GF-D8 (cell line): ENCODE measurements at places on chromosomes 13 and 19.

- no peak for DNase-seq
These were observed 13.9 kb downstream of the C3 start for GRCh38 chr19:6706633-6706958.

DNA sequence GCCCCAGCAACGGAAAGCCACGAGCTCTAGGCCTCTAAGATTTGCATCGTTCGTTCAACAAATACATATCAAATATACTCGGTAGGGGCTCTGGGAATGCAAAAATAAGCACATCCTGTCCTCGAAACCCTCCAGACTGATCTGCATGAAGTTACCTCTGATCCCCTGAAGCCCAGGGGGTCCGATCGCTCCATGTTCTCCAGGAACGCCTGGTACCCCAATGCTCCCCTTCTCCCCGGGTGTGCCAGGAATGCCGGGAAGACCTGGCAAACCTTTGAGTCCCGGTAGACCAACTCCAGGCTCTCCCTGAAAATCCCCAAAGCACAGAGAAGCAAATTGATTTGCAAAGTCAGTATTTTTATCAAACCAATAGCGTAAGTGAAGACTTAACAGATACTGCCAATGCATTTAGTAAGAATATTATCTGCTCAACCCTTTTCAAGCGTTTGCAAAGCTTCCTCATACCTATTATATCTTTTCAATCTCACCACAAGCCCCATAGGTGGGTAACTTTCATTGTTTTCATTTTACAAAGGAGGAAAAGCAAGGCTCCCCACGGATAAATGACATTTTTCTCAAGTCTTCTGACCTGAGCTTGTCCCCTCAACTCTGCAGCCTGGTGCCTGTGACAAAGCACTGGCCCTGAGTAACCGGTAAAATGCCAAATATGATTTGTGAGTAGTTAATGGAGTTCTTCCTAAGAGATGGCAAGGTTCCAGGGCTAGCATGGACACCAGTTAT, 127.7 kb downstream of the COL4A1 start:
- no peak for DNase-seq

DNA sequence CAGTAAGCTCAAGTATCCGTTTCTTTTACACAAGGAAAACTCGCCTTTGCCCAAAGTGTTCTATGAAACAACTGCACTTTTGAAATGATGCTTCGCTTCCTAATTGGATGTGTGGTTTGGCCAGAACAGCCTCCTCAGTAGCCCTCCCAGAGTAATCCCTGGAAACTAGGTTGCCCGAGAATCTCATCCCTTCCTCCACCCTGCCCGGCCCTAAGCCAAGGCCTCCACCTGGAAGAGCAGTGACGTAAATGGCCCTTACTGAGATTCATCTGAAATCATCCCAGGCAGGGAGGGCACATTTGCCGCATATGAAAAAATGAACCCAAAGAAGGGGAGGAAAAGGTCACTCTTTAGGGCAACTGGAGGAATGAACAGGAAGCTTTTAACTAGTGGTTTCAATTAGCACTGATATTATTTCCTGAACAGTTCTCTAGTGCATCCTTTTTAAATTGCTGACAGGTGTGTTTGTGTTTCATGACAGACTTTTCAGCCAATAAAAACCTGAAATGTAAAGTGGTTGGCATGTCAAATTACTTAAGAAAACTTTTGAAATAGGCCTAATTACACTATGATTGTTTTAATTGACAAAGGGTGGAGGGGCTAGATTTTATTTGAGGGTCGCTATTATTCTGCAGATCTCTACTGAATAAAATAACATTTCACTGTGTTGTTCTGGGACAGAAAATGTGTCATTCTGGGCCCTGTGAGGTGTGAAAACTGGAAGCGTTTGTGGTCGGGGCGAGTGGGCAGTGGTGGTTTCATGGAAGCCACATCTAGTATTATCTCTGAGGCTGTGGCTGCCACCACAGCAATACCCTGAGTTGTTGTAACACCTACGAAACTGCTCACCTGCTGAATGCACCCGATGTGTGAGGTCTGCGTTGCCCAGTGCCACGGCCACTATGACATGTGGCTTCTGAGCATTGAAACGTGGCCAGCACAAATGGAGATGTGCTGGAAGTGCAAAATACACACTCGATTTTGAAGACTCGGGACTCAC, 112.1 kb downstream of the ZIC5 start:
- no peak for DNase-seq

DNA sequence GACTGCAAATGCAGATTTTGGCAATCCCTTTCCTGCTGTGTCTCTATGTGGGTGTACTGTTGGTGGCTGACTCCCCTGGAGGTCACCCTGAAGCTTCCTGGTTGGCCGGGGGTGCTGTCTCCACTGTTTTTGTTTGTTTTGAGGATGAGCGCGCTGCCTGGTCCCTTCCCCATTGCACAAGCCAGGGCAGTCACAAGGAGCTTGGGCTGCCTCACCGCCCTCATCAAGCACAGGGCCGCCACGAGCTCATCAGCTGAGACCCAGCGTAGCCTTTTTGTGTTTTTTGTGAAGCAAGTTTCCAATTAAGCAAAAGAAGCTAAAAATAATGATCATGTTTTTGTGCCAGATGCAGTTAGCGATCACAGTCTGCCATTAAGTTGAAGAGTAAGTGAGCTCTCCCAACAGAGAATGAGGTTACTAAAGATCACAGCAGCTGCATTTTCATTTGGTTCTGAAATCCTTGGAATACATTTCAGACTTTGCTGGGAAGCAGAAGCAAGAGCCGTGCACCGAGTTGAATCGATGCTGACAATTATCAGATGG, 57.8 kb downstream of the GGACT start:
- no peak for DNase-seq

DNA sequence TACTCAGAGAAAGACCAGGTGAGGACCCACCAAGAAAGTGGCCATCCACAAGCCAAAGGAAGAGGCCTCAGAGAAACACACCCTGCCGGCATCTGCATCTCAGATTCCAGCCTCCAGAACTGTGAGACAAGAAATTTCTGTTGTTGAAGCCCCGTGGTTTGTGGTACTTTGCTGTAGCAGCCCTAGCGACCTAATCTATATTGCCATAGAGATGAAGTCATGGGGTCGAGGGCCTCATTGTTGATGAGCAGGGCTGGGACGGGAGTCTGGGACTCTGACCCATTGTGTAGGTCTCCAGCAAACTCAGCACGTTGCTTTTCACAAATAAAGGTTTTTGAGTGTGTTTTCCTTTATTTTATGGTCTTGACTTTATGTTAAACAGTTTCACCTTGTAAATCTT, 174.9 kb downstream of the TNFSF13B start:
- DNase-seq: no peak

- no peak for DNase-seq
These were observed 19.1 kb upstream of the CXCL17 start for GRCh38 chr19:42461700-42462324.

GRCh38 chr13:30863231-30863630, 42.8 kb upstream of the MEDAG start:
- no peak for DNase-seq

DNA sequence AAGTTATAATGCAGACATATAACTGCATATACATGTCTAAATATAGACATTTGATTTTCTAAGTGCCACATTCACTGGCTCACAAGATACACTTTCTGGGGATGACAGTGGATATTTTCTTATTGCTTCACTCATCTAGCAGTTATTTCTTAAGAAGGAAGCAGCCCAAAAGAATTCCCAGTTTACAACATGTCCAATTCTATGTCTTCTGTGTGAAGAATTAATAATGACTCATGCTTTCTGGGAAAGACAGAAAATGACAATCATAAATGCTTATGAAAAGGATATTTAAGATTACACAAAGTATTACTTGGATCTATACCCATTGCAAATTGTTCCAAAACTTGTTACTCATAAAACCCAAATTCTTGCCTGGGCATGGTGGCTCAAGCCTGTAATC, 543.4 kb downstream of the SUCLA2 start:
- no peak for DNase-seq
